ENCODE measurements at places on chromosomes 13 and 19.
A peak's percentile ranks its signal among the peaks of the same experiment; 100 is the strongest.

GRCh38 chr19:56087647-56088496 is 33.2 kb downstream of the ZNF787 start:
- no peak for DNase-seq

GRCh38 chr13:101795460-101795859 is 343.0 kb downstream of the ITGBL1 start:
- no peak for DNase-seq

- DNase-seq = no peak
These were observed 201.3 kb downstream of the POU4F1 start for GRCh38 chr13:78401873-78402707.

GRCh38 chr13:43023289-43023963 is at the start of gene DNAJC15:
Gene DNAJC15, plus strand, starts transcription at chr13:43023586. Its CDS starts 41 bp downstream, at chr13:43023627.
- DNase-seq = peak; percentile 87

DNA sequence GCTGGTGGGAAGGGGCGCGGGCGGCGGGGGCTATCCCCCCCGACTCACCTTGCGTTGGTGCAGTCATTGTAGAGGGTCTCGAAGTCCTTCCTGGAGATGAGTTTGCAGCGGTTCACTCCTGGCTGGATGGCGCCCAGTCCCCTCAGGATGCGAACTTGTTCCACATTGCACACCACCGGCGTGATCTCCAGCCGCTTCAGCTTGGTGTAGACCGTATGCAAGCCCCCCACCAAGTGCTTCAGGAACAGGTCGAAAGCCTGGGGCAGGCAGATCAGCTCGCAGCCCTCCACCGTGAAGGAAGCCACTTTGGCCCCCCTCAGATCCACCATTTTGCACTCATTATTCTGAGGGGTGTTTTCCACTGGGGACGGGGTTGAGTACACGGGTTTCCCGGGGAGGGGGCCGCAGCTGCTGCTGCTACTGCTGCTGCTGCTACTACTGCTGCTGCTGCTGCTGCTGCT is 1.1 kb downstream of the DACH1 start:
- DNase-seq = peak; percentile 15

DNA sequence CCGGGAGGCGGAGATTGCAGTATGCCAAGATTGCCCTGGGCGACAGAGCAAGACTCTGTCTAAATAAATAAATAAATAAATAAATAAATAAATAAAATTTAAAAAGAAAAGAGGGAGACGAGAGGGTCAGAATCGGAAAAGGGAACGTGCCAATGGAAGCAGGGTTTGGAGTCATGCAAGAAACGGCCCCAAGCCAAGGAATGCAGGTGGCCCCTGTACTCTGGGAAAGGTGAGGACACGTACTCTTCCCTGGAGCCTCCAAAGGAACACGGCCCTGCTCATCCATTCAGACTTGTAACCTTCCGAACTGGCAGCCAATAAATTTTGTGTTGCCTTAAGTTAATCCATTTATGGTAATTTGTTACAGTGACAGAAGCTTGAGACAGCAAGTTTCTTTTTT is 19.9 kb upstream of the PNMA8C start:
- no peak for DNase-seq

DNA sequence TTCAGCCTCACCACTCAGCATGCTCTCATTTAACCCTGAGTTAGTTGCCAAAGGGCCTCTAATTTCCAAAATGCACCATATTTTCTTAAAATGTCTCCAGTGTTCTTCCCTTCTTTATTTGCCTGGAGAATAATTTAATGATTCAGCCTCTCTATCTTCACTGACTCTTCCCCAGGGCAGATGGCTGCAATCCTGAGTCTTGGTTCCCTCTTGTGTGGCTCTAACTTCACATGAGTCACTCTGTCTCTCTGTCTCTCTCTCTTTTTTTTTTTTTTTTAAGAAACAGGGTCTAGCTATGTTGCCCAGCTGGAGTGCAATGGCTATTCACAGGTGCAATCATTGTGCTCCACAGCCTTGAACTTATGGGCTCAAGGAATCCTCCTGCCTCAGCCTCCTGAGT is 251.4 kb downstream of the VWA8 start:
- no peak for DNase-seq

DNA sequence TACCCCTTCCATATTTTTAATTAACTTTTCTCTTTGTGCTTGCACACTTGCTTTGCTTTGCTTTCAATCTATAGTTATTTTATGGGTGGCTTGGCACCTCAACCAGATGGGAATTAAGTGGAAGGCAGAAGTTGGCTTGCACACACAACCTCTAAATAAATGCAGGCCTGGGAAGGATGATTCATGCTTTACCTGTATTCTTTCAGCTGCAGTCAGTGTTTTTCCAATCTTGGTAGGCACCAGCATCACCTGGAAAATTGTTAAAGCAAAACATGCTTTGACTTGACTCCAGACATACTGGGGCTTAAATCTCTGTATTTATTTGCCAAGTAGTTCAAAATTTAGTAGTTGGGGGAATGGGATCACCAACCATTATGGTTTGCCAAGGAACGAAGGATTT is 543.0 kb downstream of the GPC6 start:
- DNase-seq = no peak

- no peak for DNase-seq
These were observed 119.4 kb downstream of the UQCRFS1 start for GRCh38 chr19:29093553-29093908.

- DNase-seq = no peak
These were observed 3.9 kb downstream of the TTYH1 start for GRCh38 chr19:54418930-54419800.
